ENCODE measurements at places on chromosomes 7 and 10.

DNA sequence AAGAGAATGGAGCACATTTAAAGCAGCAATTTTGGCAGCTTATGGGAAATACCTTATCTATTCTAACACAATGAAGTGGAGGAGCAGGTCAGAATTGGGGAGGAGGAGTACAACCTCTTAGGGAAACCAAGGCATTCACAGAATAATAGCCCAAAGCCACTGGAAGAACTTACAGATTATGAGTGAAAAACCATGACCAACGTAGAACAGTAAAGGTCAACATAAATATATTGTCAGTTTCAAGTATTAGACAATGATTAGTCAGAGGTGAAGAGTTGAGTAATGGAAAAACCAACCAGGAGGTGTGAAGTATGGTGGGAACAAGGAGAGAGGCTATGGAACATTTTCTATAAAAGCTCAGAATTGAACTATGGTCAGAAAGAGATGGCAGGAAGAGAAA, 304.3 kb upstream of the SP4 start:
- DNase-seq = no peak

DNA sequence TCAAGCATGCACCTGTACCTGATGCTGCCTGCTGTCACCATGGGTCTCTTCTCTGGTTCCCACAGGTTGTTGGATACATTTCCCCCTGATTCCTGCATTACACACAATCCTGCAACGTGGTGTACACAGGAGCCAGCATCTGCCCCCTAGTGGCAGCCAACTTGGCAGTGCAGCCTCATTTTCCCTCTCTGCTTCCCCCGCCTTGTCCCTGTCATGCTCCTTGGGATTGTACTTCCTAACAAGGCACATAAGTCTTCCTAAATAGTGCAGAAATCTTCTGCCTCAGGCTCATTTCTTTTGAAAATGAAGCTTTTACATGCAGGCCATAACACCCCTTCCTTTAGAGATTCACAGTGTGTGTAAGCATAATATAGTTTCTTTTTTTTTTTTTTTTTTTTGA, 387.5 kb downstream of the CCSER2 start:
- no peak for DNase-seq

GRCh38 chr7:80583901-80584300, 54.5 kb upstream of the CD36 start:
- DNase-seq = no peak

GRCh38 chr7:11474902-11475585, 357.0 kb downstream of the THSD7A start:
- no peak for DNase-seq

DNA sequence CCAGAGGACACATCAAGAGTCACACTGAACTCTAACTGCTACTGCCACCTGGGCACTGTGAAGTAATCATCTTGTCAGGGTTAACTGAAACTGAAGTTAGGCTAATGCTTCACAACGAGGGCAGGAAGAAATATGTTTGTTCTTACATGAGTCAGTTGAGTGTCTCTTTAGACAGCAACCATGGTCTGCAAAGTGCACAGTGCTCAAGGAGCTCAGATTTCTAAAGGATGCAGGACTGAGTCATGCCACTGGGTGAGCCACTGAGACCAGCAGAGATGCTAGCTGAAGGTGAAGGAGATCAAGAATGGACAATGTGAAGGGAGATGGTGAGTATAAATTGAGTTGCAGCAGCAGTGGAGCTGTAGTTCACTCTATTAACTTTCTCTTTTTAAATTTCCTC, 76.0 kb upstream of the CTTNBP2 start:
- no peak for DNase-seq

DNA sequence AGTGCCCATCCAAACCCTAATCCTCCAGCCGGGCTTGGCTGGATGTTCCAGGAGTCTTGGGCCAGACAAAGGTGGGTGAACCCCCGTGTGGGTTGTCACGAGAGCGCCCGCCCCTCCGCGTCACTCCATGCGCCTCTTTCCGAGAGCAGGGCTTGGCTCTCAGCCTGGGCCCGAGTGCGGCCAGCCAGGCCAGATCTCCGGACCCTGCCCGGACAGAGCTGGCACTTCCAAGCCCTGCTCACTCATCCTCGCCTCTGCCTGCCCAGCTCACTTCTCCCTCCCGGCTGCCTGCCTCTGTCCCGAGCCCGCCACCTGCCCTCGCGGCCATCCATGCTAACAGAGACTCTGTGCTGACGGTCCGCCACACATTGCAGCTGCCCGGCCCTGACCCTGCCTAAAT, 34.6 kb downstream of the AGAP3 start:
- DNase-seq = no peak
